ENCODE measurements at places on chromosomes 7 and 10.

GRCh38 chr10:131908151-131908550 lies 7.3 kb downstream of the PPP2R2D start:
- no peak for DNase-seq

DNA sequence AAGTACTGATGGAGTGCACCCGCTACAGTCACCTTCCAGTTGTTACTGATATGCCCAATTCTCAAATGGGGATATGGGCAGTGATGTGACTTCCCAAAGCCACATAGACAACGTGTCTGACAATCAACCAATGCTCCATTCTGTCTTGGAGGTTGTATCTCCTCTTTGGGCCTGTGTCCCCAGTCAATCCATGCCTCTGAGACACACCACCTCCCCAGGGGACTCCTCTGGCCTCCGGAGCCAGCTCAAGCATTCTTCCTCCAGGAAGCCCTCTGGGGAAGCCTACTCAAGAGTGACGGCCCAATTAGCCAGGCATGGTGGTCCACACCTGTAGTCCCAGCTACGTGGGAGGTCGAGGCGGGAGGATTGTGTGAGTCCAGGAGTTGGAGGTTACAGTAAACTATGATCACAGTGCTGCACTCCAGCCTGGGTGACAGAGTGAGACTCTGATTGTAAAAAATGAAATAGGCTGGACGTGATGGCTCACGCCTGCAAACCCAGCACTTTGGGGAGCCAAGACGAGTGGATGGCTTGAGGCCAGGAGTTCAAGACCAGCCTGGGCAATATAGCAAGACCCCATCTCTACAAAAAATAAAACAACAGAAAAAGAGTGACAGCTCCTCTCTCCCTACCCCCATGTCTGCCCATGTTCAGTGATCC lies 99.5 kb upstream of the TNRC18 start:
- DNase-seq: no peak

DNA sequence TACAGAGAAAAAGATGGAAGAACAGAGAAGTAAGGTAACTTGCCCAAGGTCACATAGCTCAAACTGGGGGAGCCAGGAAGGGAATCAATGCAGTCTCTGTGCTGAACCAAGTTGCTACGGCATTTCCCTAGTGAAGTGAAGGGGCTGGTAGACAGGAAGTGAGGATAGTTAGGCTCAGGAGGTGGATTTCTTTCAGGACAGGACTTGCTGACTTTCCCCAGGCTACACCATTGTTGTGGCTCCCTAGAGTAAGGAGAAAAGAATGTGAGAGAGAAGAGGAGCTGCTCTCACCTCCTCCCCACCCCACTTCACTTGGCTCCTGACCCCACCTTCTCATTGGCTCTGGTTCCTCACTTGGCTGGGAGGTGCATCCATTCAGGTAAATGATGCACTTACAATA lies 316.9 kb downstream of the INHBA start:
- no peak for DNase-seq

GRCh38 chr7:69177941-69178494 lies 420.3 kb upstream of the AUTS2 start:
- DNase-seq: no peak

- no peak for DNase-seq
Measured at GRCh38 chr7:135210888-135211178, 493 bp downstream of the WDR91 start.

- no peak for DNase-seq
Measured at GRCh38 chr7:959271-959670, 4.8 kb upstream of the ADAP1 start.

- no peak for DNase-seq
Measured at GRCh38 chr10:58399410-58399809, 14.2 kb downstream of the TFAM start.

DNA sequence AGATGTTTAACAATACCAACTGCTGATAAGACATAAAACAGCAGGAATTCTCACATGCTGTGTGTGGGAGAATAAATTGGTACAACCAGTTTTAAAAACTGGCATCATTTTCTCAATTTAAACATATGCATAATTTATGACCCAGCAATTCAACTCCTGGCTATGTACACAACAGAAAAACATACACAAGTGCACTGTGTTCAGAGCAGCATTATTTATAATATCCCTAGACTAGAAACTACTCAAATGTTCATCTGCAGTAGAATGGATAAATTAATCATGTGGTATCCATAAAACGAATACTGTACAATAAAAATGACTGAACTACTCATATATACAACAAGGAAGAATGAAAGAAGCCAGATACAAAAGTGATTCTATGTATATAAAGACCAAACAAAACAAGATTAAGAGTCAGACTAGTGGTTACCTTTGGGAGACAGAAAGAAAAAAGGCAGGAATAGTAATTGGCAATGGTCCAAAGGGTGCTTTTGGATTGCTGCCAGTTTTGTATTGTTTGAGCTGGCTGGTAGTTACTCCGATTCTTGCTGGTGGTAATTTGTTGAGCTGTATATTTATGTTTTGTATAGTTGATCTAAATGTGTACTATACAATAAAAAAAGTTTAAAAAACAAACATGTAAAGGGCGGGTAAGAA lies 306.0 kb downstream of the TFEC start:
- no peak for DNase-seq

DNA sequence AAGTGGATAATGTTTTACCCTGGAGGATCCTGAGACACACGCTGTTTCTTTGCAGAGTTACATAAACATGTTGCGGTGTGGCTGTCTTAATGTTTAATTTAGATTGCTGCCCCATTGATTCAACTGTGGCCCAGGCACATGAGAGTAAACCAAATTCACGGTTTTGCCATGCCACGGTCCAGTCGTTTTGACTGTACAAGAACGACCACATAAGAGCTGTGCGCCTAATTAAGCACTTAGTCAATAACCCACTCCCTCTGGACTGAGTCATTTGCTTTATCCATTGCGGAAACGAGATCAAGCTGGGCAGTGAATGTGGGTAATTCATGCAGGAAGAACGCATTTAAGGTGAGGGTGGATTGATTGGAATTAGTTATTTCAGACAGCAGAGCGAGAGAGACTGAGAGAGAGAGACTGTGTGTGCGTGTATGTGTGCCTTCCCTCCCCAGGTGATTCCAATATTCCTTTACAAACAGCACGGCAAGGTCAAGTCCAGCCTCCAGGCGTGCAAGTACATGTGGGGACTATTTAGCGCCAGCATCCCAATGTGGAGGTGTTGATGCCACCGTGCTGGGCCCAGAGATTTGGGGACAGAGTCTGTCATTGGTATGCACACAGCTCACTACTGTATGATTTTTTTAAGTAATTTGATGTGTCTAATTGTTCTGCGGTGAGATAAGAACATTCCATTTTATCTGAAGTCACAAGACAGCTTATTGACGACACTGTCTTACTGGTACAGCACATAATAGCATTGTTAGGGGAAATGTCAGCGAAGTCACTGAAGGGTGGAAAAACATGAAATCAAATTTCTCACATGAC lies 8.4 kb upstream of the TEX36 start:
- DNase-seq: no peak

DNA sequence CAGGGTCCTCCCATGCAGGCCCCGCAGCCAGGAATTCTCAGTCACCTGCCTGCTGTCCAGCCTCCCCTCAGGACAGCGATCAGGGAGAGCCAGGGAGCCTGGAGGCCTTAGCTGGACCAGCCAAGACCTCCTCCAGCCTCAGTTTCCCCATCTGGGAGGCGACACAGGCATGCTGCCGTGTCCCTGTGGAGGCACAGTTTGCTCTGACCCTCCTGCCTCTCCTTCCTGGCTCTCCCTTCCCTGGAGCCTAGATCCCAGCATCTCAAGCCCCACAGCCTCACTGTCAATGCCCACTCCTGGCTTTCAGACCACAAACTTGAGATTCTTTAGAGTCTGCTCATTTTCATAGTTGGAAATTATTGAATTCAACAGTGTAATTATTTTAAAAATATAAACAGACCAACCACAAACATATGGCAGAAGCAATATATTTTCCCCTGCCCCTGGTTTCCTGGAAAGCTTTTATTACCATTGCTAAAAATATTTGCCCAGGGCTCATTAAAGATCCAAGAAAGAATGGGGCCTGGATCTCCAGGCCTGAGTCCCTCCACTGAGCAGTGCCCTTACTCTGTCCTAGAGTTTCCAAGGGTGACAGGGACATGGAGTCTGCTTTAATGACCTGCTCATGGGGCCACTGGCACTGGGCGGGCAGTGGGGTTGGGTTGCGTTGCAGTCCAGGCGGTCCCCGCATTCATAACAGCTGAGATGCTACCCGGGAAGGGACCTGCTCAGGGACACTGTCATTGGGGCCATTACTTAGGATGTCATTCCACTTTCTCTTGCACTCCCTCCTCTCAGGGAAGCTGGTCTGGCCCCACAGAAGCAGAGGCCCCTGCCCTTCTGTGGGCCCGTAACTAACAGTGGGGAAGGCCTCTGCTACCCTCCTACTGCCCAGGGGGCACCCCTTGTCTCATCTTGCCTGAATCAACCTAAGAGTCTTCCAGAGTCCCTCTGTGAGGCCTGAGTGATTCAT lies 81.6 kb upstream of the CHST15 start:
- no peak for DNase-seq

DNA sequence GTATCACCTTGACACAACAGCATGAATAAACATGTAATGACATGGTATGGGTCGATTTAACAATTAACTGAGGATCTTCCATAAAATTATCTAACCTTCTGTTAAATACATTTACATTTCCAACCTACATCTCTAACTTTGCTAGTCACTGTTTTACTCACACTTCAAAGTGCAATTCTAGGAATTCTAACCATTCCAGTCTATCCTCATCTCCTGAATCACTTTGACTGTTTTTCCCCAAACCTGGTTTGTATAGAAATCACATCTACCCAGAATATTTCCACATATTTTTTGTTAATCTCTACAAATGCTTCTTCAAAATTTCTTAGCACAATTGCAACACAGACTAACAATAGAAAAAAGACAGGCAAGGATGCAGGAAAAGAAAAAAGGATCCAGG lies 6.2 kb downstream of the ABI1 start:
- no peak for DNase-seq

- no peak for DNase-seq
Measured at GRCh38 chr7:151075978-151076426, 4.6 kb downstream of the FASTK start.

DNA sequence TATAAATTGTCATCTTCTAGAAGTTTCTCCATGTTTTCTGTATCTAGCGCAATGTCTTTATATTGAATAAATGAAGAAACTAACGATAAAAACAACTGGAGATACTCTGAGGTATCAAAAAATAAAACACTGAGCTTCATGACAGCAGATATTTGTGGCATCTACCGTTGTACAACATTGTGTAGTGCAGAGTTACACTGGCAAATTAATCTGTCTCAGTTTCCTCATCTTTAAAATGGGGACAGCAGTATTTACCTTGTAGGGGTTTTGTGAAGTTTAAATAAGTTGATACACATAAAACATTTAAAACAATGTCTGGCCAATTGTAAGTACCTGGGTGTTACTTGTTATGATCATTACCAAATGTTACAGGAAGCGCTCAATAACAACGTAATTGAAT lies 10.4 kb downstream of the ITGB1 start:
- DNase-seq: no peak

DNA sequence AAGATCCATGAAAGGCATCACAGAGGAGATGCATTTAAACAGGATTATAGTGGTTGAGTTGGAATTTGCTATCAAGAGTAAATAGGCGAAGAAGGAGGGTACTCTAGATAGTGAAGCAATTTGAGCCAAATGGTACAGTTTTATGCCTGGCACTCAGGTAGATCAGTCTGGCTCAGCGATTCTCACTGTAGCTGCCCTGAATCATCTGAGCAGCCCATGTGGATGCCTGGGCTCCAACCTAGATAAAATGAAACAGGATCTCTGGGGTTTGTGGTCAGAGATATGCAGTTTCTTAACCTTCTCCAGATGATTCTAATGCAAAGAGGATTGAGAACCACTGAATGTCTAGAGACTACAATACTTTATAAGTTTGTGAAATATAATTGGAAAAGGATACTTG lies 282.0 kb upstream of the FZD1 start:
- no peak for DNase-seq

DNA sequence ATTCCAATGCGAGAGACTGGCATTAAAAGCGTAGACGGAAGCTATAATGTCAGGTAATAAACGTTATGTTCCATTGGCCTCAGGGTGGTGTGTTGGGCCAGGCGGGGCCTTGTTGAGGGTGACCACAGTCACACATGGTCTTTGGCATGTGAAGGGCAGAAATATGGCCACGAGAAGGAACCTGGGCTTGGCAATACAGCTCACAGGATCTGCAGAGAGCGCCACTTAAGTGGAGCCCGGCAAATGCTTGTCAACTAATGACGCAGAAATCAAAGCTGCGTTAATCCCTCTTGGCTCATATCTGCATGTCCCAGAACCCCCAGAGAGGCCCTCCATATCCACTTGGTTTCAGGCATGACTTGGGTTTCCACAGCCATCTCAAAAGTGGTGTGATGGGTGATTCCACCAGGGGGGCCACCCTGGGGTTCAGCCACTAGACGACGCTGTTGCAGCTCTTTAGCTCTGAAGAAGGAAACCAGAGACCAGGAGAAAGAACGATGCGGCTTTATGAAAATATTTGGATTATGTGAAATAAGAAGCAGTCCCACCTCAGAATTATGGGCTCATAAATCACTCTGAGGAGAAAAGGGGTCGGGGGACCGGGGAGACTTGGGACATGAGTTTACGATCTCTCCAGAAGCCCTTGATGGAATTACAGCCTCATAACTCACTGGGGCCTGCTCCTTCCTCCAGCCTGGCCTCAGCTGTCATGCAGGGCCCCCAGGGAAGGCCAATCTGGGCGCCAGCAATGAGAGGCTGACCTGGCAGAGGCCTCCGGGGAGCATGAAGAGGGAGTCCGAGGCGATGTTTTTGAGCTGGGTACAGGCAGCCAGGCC lies 462.5 kb downstream of the PLXNA4 start:
- DNase-seq: no peak

DNA sequence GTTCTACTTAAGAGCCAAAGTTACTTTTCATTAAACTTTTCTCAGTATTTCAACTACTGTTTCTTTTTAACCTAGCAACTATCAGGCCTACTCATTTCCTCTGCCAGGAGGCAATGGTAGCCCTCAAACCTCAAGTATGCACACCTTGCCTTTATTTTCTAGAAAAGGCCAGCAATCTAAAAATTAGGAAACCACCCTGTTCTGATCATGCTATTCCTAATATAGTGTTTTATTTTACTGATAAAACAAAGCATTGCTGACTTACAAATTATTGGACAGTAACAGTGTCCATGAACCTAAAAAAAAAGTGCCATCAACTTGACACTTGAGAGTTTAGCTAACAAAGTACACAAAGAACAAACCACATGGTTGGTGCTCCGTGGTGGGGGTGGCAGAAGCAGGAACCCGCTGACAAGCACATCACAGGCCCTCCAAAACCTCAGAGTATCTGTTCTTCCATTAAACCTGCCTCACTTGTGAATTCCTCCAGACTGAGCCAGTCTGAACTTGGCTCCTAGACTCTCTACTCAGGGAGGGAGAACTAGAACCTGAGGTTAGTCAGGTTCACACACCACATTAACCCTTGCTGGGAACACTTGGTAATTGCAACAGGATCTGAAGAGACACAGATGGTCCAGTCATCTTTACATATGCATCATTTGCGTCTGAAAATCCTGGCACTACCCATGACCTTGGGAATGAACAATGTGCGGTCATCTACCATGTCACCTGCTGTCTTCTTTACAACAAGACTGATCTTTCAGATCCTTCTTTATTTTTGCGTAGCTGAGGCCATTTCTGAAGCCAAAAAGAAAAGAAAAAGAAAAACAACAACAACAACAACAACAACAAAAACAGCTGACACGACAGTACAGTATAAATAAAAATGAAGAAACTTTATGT lies 31.9 kb downstream of the PIP4K2A start:
- peak; percentile 64 for DNase-seq

GRCh38 chr7:4297918-4298219 lies 384.2 kb upstream of the FOXK1 start:
- no peak for DNase-seq

Data from activated gamma-delta T cell treated with Interleukin-2 at 50 U/mL for 16 hours (primary cell).